ENCODE measurements at places on chromosomes 4 and X.

GRCh38 chr4:37715889-37716402 lies 29.8 kb upstream of the RELL1 start:
- no peak for DNase-seq

- no peak for DNase-seq
Observed at GRCh38 chrX:50596056-50596455, 125.4 kb upstream of the DGKK start.

- no peak for DNase-seq
Observed at GRCh38 chrX:78595901-78596502, 63.1 kb downstream of the RTL3 start.

DNA sequence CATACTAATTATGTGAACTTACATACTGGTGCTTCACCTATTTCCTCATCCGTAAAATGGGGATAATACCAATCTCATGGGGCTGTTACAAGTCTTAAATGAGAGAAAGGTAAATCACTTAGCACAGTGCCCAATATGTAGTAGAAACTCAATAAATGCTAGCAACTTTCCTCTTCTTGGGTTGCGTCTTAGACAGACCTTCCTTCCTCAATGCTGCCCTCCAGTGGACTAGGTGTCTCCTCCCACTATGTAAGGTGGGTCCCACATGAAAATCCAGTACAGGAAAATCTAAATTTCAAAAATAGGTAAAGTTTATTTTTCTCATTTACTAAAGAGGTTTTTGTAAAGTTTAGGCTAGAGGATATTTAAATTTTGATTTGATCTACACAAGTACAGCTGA lies 20.6 kb downstream of the ZDHHC9 start:
- peak; percentile 4 for DNase-seq

- DNase-seq: no peak
Observed at GRCh38 chr4:73068491-73069337, 802 bp downstream of the COX18 start.

DNA sequence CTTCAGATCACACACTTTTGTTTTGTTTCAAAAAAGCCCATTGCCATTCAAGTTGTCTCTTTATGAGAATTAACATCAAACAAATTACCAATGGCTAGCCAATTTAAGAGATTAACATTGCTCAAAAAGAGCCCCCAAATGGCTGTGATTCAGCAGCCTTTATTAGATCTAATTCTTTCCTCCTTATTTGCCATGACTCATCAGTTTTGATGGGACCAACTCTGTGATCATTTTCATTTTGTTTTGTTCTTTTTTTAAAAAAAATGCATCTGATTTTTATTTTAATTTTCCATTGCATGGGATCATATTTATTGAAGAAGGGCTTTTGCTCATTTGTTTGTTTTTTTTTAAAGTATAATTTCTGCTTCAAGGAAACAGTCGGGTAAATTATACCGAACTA lies 161.6 kb upstream of the FRMPD4 start:
- DNase-seq: no peak

- DNase-seq: no peak
Observed at GRCh38 chrX:47068720-47069119, 9.5 kb upstream of the RGN start.

GRCh38 chr4:154332681-154333421 lies 158.7 kb downstream of the DCHS2 start:
- no peak for DNase-seq

- no peak for DNase-seq
Observed at GRCh38 chrX:39948582-39948981, 149.2 kb downstream of the BCOR start.

- no peak for DNase-seq
Observed at GRCh38 chr4:114487101-114487500, 111.5 kb upstream of the UGT8 start.

- DNase-seq: no peak
Observed at GRCh38 chrX:119655125-119655524, 37.8 kb downstream of the SEPTIN6 start.

- no peak for DNase-seq
Observed at GRCh38 chr4:1337951-1338751, 8.9 kb upstream of the UVSSA start.

DNA sequence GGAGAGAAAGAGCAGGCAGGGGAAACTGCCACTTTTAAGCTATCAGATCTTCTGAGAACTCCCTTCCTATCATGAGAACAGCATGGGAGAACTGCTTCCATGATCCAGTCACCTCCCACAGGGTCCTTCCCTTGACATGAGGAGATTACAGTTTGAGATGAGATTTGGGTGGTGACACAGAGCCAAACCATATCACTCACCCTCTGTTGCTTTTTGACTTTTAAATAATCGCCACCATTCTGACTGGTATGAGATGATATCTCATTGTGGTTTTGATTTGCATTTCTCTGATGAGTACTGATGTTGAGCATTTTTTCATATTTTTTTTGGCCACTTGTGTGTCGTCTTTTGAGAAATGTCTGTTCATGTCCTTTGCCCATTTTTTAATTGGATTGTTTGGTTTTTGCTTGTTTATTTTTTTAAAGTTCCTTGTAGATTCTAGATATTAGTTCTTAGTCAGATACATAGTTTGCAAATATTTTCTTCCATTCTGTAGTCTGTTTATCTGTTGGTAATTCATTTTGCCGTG lies 6.5 kb upstream of the PAQR3 start:
- no peak for DNase-seq

DNA sequence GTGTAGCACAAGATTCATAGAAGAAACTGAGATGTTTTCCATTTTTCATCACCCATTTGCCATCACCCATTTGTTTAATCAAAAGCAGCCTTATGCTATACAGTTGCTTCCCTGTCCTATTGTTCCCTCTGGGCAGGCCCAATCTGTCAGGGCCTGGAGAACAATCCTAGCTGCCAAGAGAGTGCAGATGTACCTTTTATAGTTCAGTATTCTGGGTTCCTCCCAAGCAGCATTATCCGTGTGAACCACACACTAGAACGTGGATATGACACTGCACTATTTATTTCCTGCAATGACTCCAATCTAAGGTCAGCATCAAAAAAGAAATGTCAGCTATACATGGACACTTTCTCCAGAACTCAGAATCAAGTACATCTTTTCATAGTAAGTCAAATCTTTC lies 269.0 kb downstream of the ADGRA3 start:
- no peak for DNase-seq

GRCh38 chr4:8224975-8225625 lies 26.0 kb downstream of the SH3TC1 start:
- DNase-seq: no peak

DNA sequence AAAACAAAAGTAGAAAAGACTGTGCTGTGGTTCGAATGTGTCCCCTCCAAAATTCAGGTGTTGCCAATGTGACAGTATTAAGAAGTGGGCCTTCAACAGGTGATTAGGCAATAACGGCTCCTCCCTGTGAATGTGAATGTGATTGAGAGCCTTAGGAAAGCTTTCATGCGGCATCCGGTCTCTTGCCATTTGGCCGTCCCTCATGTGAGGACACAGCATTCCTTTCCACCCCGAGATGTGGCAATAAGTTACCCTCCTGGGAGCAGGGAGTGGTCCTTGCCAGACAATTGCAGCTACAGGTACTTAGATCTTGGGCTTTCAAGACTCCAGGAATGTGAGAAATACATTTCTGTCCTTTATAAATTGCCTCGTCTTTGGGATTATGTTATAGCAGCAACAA lies 129.3 kb downstream of the CPEB2 start:
- no peak for DNase-seq

DNA sequence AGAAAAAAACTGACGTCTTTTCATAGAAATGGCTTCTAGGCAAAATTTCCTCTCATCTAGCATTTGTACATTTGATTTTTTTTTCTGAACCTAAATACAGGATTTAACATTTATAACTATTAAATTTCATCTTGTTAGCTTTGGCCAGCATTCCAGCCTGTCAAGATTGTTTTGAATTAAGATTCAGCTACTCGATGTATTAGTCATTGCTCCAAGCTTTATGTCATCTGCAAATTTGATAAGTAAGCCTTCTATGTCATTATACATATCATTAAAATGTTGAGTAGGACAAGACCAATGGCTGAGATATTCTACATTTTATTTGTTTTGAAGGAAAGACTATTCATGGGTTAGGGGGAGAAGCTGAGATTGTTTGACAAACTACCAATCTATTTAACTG lies 46.7 kb downstream of the DDX53 start:
- DNase-seq: no peak

DNA sequence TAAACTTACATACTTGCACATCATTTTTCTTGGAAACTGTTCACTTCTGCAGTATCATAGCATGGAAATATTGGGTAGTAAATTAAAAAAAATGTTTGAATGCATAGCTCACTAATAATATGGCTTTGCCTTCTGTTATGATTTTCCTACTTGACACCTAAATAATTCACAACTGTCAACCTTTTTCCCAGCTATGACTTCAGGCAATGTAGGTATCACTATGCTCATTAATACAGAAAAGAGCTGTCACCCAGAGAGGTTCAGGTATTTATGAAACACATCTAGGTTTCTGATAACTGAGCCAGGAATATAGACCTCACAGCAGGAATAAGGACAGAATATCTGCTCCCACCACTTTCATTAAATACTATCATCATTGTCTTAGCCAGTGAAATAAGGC lies 289.5 kb downstream of the ACTRT1 start:
- no peak for DNase-seq

DNA sequence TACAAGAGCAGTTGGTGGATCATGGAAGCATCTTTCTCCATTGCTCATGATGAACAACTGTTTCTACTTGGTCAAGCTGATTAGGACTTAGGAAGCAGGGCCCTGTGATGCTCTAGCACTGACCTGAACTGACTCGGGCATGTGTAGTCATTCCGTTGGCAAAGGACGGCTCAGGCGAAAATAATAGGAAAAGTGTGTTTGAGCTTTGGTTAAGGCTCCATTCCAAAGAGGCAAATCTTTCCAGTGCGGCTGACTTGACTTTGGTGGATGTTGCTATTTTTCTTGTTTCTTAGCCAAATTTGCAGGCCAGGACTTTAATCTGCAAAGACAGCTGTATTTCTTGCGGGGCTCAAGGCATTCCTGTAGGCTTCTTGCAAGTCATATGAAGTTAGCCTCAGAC lies 39.5 kb downstream of the ZNF518B start:
- no peak for DNase-seq

GRCh38 chrX:20402956-20403355 lies 136.2 kb upstream of the RPS6KA3 start:
- DNase-seq: no peak

DNA sequence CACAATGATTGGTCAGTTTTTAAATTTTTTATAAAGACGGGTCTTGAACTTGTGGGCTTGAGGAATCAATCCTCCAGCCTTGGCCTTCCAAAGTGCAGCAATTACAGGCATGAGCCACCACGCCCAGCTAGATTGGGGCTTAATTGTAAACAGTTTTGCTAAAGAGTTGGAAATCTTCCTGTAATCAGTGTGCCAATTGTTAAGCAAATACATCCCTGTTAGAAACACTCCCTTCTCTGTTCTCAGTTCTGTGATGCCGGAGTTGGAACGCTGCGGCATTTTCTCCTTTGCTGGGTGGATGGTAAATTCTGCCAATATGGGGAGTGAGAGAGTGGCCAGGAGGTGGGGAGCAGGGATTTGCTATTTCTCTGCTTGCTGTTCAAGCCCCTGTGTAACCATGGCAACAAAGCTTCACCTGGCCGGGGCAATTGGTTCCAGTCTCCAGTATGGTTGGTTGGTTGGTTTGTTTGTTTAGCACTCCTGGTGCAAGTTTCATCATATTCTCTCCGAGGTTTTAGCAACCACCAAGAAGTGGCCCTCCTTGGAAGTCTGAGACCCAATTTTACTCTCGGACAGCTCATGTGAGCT lies 3.0 kb upstream of the SPATA4 start:
- DNase-seq: no peak

DNA sequence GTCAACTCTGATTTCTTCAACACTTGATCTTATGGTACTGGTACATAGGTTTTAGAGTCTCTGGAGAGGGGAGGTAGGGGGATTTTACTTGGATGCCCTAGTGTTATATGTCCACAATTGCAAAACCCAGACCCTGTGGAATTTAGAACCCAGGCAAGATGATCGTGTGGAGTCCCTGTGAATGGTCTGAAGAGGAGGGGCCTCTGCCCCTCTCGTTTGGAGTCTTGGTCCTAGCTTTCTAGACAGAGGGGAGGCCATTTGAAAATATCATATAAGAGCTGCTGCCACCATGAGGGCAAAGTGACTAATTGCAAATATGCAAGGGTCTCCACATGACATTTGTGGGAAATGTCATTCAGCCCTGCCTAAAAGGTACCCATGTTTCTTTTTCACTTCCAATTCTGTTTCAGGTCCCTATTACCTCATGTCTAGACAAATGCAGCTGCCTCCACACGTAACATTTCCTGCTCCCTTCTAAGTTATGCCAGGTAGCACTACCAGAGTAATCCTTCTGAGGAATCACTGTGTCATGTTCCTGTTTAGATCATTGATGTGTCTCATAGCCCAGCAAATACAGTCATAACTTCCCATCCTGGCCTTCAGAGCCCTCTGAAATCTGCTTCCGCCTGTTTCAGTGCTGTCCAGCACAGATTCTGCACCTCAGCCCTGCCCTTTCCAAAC lies 126.8 kb downstream of the KLHL8 start:
- DNase-seq: peak; percentile 27

- DNase-seq: no peak
Observed at GRCh38 chr4:159193046-159193620, 90.3 kb downstream of the RAPGEF2 start.

DNA sequence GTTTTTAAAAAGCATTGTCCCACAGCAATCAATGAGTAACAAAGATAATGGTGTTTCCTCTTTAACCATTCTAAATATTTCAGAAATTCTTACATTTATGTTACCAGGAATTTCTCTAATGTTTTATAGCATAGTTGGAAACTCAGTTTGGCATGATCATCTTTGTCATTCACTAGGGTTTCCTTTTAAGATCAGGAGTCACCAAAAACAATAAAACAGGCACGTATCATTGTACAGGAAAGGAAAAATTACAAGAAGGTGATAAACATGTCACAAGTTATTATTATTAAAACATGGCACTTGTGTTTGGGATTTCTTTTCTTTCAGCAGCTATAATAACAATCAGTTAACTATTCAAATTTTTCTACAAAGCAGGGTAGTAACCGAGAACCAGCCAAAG lies 84.0 kb downstream of the SLC10A7 start:
- DNase-seq: no peak

- DNase-seq: no peak
Observed at GRCh38 chrX:44494357-44494756, 48.3 kb downstream of the FUNDC1 start.

DNA sequence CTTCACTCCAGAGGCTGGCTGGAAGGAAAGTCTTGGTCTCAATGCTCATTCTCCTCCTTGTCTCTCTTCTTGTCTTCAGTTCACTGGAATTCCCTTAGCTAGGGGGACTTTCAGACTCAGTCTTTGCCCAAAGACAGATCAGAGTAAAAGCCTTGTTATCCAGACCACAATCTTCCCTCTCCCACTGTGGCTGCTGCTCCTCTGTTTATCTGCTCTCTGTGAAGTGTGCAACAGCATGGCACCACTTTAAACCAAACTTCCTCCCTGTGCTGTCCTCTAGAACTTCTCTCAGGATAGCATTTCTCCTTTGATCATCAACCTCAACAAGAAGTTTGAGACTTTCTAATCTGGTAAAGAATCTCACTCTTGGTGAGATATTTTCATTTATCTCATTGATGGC lies 530.1 kb upstream of the SLIT2 start:
- DNase-seq: no peak

Data from NCI-H1436 treated with DMSO at 0.1 percent for 48 hours (cell line).